ENCODE measurements at places on chromosomes 12 and 14.

DNA sequence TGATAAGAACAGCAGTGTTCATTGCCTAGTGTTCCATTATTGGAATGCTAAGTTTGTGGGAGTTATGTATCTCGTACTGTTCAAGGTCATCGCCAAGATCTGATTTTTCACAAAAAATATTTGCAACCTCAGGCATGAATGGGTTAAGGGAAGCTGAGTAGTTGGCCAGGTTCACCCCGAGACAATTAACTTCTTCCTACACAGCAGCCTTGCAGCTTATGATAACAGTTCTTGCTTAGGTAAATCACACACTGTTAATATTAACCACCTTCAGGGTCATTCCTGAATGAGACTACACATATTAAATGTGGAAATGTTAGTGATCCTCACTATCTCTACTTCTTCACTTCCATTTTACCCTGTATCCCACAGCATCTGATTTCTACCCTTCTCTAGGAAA lies 18.0 kb downstream of the FKBP11 start:
- no peak for DNase-seq

- DNase-seq, result no peak
These were observed 24.1 kb downstream of the DUSP16 start for GRCh38 chr12:12538535-12538934.

DNA sequence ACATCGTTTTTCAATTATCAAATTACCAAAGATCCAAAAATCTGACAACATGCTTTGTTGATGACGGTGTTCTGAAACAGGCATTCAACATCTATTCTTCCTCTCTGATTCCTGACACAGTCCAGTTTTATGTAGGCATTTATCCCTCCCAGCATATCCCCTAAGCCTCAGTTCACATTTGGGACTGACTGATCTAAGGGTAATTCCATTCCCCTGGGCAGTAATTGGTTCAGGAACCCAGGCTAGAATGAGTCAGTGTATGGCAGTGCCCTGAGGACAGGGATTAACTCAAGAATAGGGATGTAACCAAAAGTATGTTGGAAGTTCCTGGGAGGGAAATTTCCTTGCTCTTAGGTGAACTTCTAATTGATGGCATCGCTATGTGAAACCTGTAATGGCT lies 10.3 kb upstream of the PCNX1 start:
- DNase-seq, result no peak

DNA sequence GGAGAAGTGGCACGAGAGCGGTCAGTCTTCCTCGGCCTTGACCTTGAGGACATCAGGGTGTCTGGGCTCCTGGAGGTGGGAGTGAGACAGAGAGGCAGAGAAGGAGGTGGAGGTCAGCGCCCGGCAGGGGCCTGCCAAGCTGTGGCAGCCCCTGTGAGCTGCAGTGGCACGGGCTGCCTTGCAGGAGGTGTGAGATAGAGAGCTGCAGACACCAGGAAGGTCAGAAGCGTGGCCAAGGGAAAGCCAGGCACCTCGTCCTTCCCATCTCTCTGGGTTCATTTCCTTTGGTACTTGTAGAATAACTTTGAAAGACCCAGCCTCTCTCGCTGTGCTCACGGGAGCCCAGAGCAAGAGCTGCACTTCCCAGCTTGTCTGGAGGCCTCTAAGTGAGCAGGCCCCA lies 98.1 kb downstream of the TSPAN9 start:
- DNase-seq, result no peak

GRCh38 chr14:66563731-66564130 lies 55.8 kb downstream of the GPHN start:
- DNase-seq, result no peak

DNA sequence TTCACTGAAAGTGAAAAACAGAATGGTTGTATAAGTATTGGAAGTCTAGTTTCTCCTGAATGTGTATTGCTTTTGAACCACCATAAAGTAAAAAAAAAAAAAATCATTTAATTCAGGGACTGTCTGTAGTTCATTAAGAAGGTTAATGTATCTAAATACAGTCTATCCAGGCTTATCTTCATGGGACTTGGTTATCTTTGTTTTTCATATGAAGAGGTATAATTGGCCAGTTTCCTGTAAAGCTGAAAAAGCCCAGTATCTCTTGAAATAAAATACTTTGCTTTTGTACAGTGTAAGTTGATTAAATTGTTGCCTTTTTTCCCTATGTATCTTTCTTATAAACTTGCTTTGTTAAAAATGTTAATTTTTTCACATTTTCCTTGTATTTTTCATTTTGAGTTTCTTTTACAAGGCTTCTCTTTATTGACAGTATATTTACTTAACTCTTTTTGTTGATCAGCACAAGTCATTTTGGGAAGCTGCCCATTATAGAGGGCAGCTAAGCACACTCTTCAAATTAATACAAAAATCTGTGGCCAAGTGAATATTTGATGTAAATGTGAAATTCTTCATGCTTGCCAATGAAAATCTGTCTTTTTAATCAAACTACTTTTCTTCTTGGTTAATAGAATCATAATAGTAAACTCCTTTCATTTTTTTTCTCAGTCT lies 156.0 kb downstream of the TMTC3 start:
- DNase-seq, result no peak

DNA sequence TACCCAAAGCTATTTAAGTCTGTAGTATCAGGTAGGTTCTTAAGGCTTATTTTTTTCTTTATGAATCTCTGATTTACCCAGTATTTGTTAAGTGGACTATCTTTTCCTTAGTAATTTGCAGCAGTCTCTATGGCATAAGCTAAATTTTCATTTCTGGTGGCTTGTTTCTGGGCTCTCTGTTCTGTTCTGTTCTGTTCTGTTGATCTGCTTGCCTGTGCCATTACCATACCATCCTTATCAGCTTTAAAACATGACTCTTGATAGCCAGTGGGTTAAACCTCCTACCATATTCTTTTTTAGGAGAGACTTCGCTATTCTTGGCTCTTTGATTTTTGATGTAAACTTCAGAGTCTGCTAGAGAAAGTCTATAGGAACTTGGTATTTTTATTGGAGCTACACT lies 46.8 kb downstream of the PCNX1 start:
- DNase-seq, result no peak

GRCh38 chr12:7602277-7602676 lies 63.4 kb downstream of the APOBEC1 start:
- no peak for DNase-seq

DNA sequence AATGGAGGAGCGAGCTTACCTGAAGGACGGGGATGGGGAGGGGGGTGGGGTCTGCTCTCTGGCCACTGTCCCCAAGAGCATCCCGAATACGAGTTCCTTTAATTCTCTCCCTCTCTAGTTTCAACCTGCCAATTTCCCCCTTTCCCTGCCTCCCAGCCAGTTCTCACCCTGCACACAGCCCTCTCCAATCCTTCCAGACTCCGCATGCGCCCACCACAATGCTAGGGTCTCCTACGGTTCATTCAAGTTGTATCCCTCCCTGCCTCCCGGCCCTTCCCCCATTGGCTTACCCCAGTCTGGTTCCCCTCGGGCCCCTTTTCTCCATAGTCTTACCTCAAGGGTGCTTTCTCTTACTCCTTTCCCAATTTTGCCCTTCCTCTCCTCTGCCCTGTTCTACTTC lies 708 bp upstream of the IGFBP6 start:
- DNase-seq, result no peak

DNA sequence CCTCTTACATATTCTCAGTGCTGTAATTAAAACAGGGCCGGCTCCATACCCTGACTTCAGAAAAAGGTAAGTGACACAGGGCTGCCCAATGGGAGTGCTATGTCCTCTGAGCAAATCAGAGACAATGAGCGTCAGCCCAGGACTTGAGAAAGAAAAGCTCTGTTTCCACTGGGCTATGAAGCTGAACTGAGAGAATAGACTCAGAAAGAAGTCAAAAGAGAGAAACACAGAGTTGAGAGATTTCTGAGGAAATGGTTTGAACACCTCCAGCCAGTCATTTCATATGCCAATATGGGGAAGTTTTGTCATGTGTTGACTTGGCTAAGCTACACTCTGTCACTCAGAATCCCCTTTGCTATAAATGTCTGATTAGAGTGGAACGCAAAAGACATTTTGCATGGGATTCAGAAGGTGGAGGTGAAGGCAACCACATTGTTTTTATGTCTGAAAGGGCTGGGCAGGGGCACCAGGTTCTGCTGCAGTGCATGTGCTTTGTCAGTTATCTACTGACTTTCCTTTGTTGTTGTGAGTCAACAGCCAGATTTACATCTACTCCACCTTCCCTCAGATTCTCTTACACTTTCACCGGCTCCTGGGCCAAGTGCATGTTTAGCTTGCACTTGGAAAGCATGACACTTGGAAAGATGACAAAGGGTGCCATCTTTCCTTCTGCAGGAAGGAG lies 313.3 kb downstream of the DUSP6 start:
- no peak for DNase-seq

- no peak for DNase-seq
These were observed 107.1 kb downstream of the GPR135 start for GRCh38 chr14:59358102-59358501.

DNA sequence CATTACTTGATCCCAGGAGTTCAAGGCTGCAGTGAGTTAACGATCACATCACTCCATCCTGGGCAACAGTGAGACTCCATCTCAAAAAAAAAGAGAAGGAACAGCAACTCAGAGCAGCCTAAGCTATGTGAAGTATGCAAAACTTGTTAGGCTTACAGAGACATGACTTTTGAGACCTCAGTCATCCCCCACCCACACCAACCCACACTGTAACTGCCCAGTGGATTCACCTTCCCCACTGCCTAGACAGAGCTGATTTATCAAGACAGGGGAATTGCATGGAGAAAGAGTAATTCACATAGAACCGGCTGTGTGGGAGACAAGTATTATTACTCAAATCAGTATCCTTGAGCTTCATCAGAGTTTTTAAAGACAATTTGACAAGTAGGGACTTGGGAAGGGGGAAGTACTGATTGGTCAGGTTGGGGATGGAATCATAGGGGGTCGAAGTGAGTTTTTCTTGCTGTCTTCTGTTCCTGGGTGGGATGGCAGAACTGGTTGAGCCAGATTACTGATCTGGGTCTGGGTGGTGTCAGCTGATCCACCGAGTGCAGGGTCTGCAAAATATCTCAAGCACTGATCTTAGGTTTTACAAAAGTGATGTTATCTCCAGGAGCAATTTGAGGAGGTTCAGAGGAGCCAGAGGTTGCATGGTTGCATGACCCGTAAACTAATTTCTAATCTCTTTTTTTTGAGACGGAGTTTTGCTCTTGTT lies 6.2 kb upstream of the WDR89 start:
- DNase-seq, result no peak

DNA sequence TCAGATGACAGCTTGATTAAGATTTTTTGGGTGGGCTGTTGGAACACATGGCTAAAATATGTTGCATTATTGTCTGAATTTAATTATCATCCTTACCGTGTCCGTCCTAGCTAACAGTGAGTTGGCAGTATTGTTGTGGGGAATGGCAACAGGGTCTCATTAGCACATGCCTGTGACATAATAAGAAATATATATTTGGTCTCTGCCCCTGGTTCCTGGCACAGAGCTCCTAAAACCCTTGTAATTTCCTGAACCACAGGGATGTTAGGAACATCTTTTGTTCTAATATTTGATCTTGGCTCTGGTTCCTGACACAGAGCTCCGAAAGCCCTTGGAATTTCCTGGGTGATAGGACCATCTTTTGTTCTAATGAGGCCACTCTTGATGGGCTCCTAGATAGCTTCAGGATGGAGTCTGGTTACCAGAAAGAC lies 76.0 kb downstream of the SYNE2 start:
- DNase-seq, result no peak

DNA sequence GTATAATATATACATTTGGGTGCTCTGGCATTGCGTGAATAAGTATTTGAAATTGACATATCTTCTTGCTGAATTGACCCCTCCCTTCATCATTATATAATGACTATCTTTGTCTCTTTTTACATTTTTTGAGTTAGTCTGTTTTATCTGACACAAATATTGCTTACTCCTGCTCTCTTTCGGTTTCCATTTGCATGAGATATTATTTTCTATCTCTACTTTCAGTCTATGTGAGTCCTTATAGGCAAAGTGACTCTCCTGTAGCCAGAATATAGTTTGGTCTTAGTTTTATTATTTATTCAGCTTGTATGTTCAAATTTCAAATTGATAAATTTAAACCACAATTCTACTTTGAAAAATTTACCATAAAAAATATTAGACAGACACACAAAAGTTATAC lies 491.0 kb downstream of the NAV3 start:
- no peak for DNase-seq

- no peak for DNase-seq
These were observed 110.4 kb upstream of the TMCC3 start for GRCh38 chr12:94760786-94761185.

GRCh38 chr14:67622675-67623074 lies 3.0 kb downstream of the ARG2 start:
- DNase-seq, result no peak

- no peak for DNase-seq
These were observed 14.0 kb upstream of the DHRS2 start for GRCh38 chr14:23621932-23622730.

GRCh38 chr14:101726295-101726953 lies 35.1 kb upstream of the PPP2R5C start:
- DNase-seq, result no peak

DNA sequence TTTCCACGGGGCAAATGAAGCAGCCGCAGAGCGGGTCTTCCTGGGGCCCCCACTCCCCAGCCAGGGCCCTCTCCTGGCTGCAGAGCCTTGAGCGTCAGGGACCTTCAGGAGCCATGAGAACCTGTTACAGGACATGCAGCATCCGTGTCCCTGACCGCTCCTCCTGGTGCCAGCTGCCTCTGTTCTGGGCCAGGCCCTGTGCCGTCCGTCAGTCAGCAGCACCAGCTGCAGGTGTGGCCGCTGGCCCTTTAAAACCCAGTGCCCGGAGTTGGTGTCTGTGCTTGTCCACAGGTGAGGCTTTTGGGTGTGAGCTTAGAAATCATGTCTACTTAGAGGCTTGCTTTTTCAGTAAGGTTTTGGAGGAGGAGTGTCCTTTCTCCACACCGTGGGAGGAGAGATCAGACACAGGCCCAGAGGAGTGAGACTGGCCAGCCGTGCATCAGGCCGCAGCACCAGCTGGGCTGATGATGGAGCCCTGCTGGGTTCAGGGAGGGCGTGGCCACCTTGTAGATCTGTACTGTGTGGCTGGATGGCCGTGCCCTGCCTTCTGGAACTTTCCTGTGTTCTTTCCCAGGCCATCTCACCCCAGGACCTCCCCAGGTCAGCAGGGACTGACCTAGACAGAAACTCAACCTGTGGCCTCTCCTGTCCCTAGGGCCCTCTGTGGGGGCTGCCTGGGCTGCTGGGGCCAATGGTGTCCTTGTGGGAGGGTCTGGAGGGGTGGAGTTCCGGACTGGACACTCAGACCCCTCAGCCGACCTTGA lies 27.1 kb downstream of the AACS start:
- no peak for DNase-seq

DNA sequence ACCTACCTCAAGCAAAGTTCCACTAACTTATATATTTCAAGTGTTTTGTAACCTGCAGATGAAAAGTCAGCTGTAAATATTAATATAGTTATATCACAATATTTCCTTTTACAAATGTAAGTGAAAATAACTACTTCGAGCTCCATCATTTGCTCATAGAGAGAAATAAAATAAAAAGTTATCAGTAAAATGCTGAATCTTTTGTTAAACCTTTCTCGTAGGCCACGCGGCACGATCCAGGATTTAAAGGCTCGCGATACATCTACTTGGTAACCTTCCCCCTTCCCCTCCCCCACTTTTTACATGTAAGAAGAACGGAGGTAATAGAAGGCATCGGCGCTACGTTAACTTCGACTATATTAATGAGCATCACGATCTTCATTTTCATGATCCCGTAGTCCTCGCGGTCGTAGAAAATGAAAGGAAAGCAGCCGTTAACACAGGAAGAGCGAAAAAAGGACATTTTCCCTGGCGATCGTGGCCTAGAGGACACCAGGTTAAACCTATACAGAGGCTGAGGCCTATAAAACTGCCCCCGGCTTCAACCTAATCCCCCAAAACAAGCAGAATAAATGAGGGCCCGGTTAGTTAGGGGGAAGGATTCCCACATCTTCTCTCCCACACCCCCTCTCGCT lies 508 bp downstream of the HNRNPC start:
- peak; percentile 24 for DNase-seq
